ENCODE measurements at places on chromosomes 12 and 14. TPM values are rescaled to one million over a fixed set of nuclear protein-coding genes. Genes with fewer than 3 reads are reported as not detected.

Gene PTPRO
- polyA plus RNA-seq: 0.80 TPM

Gene APOF
- not detected for polyA plus RNA-seq

Gene TMEM132C
- polyA plus RNA-seq: not detected

- peak; percentile 78 for DNase-seq
Observed at GRCh38 chr14:106417224-106418049, 891.1 kb downstream of the TMEM121 start.
